ENCODE measurements at places on chromosomes 6 and 20.

DNA sequence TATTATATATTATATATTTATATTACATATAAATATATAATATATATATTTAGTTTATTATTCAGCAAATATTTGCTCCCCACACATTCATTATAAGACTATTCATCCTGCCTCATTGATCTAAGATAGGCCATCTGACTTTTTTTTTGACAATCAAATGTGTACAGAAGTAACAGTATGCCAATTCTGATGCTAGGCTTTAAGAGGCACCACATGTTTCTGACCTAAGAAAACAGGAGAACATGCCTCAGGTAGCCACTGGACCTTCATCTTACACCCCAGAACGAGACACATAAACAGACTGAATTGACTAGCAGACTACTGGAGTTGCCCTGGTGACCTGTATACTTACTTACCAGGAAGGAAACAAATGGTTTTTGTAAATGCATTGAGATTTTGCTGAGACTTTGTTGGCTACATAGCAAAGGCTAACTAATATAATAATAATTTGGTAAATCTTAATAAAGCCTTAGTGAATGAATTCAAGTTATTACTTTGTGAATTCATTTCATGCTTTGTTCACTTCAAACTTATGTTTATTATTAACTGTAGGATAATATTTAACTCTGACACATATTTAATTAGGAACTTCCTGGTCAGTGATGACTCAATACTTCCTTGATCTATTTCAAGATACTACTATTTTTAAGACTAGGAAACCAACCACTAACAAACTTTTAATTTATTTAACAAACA lies 13.4 kb upstream of the MYO6 start:
- DNase-seq, result no peak

- no peak for DNase-seq
Observed at GRCh38 chr6:116008470-116009243, 52.0 kb downstream of the FRK start.

- DNase-seq, result no peak
Observed at GRCh38 chr6:161618831-161619454, 345.1 kb upstream of the AGPAT4 start.

DNA sequence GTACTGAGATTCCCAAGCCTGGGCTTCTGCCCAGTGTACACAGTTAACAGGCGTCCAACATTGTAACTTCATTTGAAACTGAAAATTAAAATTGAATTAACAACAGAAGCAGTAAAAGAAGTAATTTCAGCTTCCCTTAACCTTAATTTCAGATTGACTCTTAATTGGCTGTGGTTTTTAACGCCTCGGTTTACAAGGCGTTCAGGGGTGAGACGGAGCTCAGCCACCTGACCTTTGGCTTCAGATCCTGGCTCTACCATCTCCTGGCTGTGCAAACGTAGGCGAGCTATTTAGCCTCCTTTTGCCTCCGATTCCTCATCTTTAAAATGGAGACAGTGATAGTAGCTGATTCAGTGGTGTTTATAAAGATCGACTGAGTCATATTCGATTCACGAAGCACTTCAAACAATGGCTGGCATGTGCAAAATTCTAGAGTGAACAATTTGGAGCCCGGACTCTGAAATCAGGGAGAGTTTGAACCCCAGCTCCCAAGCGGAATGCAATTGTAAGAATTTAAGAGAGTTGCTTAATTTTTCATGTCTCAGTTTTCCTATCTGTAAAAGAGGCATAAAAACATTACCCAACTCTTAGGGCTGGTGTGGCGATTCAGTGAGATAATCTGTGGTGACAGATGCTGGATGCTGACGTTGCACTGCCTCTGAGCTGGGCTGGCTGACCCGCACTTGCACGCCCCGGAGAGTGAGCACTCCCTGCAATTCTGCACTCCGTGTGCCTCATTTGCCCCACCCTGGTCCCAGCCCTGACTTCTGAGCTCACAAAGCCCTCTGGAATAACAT lies 23.5 kb upstream of the OCSTAMP start:
- DNase-seq, result no peak

DNA sequence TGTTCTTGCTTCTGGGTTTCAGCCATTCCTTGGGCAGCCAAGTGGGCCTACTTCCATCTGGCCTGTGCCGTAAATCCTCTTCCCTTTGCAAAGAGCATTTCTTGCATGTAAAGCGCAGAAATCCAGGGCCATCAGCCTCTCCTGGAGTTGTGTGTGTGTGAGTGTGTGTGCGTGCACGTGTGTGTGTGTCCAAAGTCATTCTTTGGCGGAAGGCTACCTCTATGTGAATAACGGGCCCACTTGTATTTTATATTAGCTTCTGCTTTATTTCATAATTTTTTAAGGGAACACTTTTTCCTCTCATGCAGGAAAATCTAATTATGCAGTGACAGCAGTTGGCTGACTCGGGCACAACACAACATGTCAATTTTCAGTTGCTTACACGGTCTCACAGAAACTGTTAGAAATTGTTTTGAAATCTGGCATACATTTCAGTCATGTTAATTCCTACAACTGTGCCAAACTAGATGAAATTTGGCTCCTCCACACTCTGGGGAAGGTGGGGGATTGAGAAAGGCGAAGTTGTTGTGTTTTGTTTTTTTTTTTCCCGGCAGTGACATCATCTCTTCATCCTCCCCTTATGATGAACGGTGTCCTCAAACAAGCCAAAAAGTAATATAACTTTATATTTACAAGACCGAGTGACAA lies 223.7 kb upstream of the TSHZ2 start:
- no peak for DNase-seq

DNA sequence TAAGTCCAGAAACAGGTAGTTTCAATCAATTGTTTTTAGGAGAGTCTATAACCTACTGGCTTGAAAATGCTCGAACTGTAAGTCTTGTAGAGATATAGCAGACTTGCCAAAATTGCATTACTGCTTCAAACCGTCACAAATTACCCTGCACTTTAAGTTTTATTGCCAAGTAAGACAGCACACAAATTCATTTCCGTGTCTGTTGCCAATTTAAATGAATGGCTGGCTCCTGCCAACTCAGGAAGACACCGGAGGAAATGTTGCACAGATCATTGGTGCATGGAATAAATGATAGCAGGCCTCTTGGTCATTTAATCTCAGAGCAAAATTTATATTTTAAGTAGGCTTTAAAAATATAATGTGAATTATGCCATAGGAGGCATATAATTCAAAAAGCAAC lies 438.1 kb downstream of the HACE1 start:
- DNase-seq, result no peak
